ENCODE measurements at places on chromosomes 16 and 17.

GRCh38 chr17:30021708-30022317 is 80.4 kb downstream of the EFCAB5 start:
- no peak for DNase-seq

- no peak for DNase-seq
These were observed 39.7 kb upstream of the TBC1D3K start for GRCh38 chr17:37884516-37884915.

DNA sequence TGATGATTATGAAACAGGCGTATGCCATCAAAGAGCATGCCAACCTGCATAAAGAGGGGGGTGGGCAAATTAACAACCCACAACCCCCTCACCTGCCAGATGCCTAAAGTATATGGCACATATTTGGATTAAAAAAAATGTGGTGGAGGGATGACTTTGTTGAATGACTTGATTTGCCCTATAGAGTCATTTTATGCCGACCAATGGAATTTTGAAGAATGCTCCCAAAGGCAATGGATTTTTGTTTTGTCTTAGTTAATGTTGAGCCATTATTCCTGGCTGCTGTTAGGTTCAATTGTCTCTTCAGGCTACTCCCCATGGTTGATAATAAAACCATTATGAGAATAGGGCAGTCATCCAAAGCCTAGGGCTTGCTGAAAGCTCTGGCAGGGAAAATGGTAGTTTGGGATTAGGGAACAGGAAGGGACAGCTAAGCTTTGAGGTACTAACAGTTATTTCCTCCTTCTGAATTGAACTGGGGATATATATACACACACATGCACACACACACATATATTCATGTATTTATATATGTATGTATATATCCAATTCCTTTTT is 5.8 kb upstream of the CHCT1 start:
- DNase-seq = no peak

- DNase-seq = no peak
These were observed 42.8 kb downstream of the CDH1 start for GRCh38 chr16:68779891-68780290.

DNA sequence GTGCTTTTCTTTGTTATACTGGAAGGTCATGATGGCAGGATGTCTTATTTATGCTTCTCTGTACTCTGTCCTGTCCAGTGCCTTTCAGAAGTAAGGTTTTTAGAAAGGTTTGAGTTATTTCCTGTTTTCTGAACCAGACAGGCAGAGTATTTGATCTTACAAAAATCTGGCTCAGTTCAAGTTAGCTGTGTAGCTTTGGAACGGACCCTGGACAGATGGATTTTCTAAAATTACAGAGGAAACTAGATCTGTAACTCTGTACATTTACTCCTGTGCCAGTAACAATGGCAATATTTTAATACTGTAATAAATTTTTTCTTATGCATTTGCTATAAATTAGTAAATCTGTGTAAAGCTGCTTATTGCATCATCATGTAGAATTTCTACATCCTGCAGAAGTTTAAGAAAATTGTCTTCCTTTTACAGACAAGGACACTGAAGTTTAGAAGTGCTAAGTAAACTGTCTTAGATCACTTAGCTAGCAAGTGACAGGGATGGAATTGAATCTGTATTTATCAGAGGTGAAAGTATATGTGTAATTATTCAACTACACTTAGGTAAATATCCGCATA is 347.6 kb downstream of the WWOX start:
- DNase-seq = no peak

DNA sequence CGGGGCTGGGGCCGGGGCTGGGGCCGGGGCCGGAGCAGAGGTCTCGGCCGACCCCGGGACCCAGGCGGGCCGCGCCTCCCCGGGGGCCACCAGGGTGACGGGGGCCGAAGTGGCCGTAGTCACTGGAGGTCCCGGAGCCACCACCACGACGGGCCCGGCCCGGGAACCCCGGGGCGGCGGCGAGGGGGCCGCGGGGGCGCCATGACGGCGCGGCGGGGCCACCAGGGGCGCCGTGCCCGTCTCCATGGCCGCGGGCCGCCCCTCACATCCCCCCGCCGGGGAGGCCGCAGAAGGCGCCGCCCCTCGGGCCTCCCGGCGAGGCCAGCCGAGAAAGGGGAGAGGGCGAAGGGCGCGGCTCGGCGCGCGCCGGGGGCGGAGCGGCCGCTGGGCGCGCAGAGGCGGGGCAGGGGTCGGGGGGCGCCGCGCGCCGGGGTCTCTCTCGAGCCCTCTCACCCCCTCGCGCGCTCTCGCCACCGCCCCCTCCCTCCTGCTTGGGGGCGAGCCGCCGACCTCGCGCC is 297 bp downstream of the TBC1D10B start:
- no peak for DNase-seq

Data from NCI-H187 (cell line).